Testis (tissue), 5 donors: ENCODE measurements at places on chromosomes 12 and 14.
A peak's percentile ranks its signal among the peaks of the same experiment; 100 is the strongest.

GRCh38 chr14:99233222-99234035 is 38.6 kb downstream of the BCL11B start:
- DNase-seq = no peak

DNA sequence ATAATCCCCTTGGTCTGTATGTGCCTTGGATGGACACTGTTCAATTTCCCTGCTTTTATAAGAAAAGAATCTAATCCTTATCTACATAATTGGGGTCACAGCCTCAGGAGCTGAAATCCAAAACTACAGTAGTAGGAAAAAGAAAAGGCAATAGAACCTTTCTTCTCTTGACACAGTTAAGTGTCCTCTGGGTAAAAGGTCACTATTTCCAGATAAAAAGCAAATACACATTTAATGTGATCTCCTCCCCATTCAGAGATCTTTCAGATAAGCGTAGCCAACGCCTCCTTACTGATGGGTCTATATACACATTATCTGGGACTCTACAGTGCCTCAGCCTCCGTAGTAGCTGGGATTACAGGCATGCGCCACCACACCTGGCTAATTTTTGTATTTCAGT is 73.4 kb downstream of the CLIP1 start:
- DNase-seq = no peak

DNA sequence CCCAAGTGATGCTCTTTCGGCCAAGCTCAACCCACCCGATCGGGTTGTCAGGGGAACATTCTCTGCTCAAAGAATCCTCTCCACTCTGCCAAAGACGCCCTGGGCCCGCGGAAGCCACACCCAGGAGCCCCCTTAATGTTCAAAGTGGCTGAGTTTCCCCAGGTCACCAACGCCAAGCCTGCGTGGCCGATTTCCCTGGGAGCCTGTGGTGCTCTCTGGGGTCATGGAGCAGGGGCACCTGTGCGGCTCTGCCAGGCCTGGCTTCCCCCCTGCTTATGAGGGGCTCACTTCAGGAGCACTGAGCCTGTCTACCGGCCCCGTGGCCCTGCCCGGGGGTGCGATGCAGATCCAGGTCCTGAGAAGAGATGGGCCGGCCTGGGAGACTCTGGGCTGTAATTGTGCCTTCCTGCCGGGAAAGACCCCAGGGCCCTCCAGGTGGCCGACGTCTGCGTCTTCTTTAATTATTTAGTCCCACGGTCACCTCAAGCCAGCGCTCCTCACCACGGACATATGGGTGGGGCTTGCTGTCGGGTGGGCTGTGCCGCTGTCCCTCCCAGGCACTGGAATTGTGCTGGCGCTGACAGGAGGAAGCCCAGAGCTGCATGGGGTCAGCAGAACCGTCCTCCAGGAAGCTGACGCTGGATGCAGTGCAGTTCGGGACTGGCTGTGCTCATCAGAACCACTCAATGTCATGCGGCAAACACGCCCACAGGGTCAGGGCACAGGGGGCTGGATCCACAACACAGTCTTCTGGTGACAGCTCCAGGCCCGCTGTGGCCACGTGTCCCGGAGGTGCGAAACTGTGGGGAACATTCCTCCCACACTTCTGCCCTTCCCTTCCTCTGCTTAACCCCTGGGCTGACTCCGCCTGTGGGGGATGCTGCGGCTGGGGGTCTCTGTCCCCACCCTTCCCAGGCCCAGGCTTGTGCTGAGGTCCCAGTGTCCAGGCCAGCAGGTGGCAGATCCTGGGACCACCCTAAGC is 267.6 kb upstream of the SFSWAP start:
- peak; percentile 10 for DNase-seq

- peak; percentile 81 for DNase-seq
These were observed 12.2 kb downstream of the SDR9C7 start for GRCh38 chr12:56922031-56922430.

DNA sequence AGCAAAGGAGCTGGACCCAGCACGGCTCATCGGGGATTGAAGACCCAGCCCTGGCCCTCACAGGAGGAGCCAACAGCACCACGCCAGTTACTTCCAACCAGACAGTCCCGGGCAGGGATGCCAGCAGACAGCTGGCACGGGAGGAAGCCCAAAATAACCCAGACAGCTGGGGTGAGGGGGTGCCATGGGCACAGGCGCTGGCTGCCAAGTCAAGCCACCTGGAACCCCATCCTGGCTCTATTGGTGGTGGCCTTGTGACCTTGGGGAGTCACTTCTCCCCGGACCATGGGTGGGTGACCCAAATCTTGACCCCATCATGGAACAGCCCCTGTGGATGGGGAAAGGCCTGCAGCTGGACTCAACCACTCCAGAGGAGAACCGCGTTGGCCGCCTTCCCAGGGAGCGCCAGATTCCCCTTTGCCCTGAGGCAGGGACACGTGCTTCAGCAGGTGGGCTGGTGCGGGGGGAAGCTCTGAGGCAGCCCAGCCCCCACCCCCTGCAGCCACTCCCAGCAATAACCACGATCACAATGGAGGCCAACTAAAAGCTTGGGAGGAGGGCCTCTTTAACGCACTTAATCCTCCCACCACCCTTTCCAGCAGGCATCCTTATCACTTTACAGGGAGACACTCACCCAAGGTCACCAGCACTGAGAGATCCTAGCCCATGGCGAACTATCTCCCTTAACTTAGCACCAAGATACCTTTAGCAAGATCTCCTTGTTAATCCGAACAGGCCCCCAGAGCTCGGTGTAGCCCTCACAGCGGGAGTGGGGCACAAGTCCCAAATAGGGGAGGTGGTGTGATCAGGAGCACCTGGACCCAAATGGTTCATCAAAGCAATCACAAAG is 4.7 kb upstream of the RHOF start:
- DNase-seq = peak; percentile 80

DNA sequence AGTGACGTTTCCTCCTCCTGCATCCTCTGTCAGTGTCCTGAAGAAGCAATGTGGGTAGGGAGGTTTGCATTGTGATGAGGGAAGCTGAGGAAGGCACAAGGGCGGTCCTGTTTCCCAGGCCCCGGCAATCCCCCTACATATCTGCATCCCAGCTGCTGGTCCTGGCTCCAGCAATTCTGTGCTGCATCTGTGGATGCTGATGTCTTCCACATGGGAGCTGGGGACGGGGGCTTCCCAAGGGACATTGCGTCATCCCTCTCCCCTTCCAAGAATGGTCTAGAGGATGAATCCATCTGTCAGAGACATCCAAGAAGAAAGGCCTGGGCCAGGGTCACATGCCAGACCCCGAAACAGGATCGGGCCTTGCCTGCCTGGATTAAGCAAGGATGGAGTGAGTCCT is 52.1 kb downstream of the TSPAN11 start:
- no peak for DNase-seq

- DNase-seq = no peak
These were observed 399 bp downstream of the NCAPD2 start for GRCh38 chr12:6494258-6494743.

GRCh38 chr12:20438299-20438779 is 70.0 kb downstream of the PDE3A start:
- DNase-seq = no peak

- no peak for DNase-seq
These were observed 83.1 kb downstream of the SH2B3 start for GRCh38 chr12:111488798-111489197.

DNA sequence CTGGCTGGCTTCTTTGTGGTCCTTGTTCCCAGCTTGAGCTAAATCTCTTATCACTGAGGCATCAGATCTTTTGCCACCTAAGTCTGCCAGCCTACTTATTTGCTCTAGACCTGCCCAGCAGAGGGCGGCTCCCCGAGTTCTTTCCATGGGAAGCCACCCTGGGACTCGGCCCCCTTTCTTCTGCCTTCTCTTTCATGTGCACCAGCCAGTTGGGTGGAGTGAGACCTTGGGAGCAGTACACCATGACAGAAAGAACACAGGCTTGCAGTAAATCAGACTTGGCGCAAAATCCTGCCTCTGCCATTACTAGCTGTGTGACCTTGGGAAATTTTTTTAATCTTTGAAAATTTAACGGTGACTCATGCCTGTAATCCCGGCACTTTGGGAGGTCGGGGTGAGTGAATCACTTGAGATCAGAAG is 7.4 kb downstream of the SMAGP start:
- DNase-seq = peak; percentile 75

GRCh38 chr14:25006961-25007795 is 42.8 kb downstream of the STXBP6 start:
- no peak for DNase-seq

- DNase-seq = no peak
These were observed 451 bp downstream of the IRAK3 start for GRCh38 chr12:66189486-66189843.

GRCh38 chr12:132550014-132550802 is 60.2 kb downstream of the LRCOL1 start:
- peak; percentile 44 for DNase-seq

DNA sequence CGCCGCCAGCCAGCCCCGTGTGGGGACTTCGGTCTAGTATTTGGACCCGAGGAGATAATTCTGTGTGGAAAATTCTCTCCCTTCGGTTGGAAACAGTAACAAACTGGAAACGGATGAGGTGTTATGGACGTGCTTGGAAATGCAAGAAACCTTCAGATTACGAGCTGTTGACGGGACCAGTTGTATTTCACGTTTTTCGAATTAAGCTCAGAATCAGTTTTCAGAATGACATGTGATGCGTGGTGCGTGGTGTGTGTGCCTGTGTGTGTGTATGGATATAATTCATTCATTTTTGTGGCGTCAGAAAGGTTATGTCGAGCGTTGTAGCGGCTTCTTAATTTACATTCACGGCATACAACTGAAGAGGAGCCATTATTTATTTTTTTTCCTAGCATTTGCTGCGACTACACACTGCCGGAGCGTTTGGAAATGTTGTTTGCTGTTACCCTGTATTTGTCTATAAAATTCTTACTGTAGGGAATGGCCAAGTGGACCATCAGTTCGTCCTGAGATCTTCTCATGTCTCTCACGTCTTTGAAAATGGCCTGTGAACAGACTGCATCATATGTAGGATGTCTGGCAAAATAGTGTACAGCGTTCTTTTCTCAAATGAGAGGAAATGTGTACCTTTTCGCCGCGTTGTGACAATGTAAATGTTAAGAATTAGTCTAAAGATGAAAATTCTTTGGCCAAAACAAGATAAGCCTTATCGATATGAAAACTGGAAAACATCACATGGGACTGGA is 1.3 kb downstream of the TRAF3 start:
- DNase-seq = no peak

GRCh38 chr12:76340680-76341435 is 7.4 kb downstream of the BBS10 start:
- no peak for DNase-seq

DNA sequence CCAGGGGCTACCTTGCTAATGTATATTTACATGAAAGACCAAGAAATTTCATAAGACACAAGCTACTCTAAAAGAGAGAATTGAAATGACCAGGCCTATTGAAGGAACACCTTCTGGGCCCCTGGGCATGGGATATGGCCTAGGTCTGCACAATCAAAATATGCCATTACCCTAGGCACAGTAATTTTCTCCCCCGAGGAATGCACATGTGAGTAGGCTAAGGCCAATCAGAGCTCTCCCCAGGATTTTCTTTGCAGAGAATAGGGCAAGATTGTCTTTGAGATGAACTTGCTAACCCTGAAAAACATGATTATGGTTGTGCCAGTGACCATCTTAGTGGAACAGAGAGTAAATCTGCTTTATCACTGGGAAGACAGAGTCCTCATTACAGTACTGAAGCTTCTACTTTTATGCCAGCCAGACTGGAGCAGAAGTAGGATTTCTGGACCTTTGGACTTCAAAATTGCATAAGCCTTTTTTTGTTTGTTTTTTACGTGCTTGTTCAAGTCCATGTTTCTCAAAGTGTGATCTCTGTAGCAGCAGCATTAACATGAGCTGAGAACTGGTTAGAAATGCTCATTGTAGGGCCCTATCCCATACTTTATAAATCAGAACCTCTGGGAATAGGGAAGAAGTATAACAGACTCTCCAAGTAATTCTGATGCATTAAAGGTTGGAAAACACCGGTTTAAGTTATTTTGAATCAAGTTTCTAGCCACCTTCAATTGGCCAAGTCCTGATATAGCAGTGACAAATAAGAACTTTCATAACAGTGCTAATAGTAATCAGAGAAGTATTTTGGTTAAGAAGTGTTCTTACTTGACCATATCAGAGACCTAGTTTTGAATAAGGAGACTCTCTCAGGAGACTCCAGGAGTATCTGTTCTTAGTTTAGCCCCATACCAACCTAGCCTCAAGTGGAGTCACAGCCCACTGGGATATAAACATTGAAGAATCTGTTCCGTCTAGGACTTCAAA is 112.9 kb downstream of the LMO3 start:
- DNase-seq = no peak
